ENCODE measurements at places on chromosomes 7 and 10. TPM values are rescaled to one million over a fixed set of nuclear protein-coding genes. Genes with fewer than 3 reads are reported as not detected.

SLC26A5 gene
- total RNA-seq: not detected

ANKRD1 gene
- total RNA-seq: 0.64 TPM

ARL4A gene
- total RNA-seq: 81.2 TPM

NT5C3A gene
- 44.1 TPM for total RNA-seq

IFT22 gene
- total RNA-seq: 7.1 TPM

ITPRID1 gene
- total RNA-seq: not detected

ZNF117 gene
- 12.8 TPM for total RNA-seq

GIMAP5 gene
- total RNA-seq: 103 TPM

POR gene
- total RNA-seq: 52.5 TPM

- DNase-seq: peak; percentile 96
Measured at GRCh38 chr7:47520406-47520805, 61.5 kb downstream of the TNS3 start.

- no peak for DNase-seq
Measured at GRCh38 chr7:46738796-46739195, 817.7 kb upstream of the IGFBP3 start.

DNA sequence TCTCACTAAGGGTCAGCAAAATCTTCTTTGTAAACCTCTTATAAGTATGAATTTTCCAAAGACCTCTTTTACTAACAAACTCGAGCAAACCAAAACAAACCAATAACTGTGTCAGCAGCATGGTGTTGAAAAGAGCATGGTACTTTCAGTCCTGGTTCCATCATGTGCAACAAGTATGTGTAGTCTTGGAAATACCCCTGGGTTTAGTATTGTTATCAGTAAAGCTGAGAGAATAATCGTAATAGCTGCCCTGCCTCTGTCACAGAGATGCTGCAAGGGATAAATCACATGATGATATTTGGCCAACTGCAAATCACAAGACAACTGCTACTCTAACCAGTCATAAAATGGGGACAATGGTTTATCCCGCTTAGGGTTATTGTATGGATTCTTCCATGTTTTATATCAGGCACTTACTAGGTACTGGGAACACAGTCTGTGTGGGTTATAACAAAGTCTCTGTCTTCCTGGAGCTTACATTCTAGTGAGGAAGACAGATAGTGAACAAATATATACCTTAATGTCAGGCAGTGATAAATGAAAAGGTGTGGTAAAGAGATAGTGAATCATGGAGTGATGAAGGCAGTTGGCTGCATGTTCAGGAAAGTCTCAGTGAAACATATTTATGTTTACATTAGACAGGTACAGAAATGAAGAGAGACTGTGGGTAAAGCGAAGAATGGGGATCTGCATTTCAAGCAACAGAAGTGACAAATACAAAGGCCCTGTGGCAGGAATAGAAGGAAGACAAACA is 60.5 kb upstream of the C10orf90 start:
- DNase-seq: no peak

- no peak for DNase-seq
Measured at GRCh38 chr7:157152391-157152937, 13.7 kb downstream of the UBE3C start.

DNA sequence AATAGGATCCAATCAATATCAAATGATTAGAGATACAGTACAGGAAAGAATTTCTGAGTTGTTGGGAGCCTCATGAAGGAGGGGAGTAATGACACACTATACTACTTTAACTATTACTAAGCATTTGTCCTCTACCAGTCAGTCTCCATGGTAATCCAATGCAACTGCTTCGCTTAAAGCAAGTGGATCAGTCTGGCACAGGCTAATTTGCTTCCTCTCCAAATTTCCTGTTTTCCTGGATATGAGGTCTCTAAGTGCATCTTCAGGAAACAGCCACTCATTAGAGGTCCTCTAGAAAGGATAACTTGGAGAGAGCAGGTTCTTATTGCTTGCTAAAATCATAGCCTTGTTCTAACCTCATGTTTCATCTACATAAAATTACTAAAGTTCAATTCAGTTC is 8.4 kb upstream of the SEPTIN7 start:
- no peak for DNase-seq

- DNase-seq: no peak
Measured at GRCh38 chr10:93113042-93113441, 39.3 kb downstream of the CYP26A1 start.

GRCh38 chr10:52464368-52465124 is 150.5 kb downstream of the DKK1 start:
- no peak for DNase-seq

GRCh38 chr10:47402641-47403301 is 18.7 kb upstream of the ZNF488 start:
- DNase-seq: peak; percentile 51

DNA sequence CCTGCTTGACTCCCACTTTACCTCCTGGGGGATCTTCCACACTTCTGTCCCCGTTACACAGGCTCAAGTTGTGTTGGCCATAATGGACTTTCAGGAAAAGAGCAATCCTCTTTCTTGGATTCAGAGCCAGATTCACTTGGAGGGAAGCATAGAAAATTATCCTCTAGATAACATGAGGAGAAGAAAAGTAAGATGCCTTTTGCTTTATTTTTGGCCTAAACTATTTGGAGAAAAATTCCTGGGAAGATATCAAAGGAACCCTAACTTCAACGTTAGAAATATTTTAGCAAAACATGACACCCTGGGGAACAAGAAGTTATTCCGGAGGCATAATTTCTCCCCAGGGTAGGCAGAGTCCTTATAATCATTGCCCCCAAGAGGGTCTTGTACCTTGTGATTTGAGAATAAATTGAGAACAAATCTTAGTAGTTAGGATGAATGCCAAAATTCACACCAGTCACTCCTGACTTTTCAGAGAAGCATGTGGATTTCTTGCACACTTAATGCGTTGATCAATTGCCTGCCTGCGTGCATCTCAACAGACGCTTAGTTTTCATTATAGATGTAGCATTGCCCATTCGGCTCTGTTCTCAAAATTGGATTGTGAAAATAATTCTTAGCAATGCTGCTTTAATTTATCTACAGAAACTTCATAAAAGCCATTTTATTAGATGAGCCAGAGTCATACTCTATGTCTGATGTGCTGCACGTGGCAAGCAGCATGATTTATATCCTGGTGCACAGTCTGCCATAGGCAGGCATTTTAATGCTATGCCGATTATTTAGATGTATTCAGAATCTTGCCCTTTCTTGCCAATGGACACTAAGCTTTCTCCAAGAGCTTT is 224.4 kb downstream of the C7orf25 start:
- DNase-seq: no peak

DNA sequence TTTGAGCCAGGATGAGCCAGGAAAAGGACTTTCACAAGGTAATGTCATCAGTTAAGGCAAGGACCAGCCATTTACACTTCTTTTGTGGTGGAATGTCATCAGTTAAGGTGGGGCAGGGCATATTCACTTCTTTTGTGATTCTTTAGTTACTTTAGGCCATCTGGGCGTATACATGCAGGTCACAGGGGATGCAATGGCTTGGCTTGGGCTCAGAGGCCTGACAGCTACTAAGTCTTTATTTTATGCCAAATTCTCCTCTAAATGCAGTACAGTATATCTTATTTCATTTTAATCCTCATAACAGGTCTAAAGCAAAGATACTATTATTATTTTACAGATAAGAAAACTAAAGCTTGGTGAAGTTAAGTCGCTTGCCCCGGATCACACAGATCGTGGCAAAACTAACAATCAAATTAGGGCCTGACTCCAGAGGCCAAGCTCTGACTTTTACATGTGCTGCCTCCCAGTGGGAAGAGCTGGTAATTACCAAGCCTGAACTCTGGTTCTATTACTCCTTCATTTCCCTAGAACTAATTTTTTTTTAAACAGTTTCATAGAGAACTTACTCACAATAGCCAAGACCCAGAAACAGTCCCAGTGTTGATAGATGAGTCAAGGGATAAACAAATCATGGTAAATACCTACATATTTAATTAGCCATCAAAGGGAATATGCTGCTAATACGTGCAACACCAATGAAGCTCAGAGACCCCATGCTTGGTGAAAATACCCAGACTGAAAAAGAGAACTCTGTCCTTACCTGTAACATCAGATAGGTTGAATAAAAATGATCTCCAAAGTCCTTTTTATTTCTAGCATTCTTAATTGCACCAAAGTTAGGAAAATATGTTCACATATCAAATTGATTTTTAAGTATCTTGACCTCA is 35.4 kb downstream of the C7orf25 start:
- peak; percentile 67 for DNase-seq

DNA sequence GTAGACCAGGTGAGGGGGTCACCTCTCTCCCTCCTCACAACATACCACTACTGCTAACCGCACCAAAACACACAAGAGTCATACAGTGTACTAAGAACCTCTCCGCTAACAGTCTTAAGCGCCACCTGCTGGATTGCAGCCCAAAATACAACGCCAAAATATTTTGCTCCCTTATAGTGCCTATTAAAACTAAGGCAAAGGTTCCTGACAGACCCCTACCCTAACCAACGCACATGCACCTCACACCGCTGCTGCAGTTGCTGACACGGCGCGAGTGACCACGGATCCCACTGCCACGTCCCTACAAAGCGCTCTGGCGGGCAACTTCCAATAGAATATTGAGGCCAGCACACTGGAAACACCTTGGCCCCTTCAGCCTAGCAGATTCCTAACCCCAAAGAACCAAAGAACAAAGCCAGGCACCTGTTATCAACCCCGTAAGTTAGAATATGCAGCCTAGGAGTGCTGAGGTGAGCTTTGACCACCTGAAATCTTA is 563.6 kb upstream of the SEMA3D start:
- no peak for DNase-seq

GRCh38 chr7:140333686-140334085 is 64.6 kb downstream of the SLC37A3 start:
- DNase-seq: no peak

- DNase-seq: no peak
Measured at GRCh38 chr7:150685219-150686029, at the start of gene GIMAP2. Gene GIMAP2, plus strand, starts transcription at chr7:150685706. Its CDS starts 1,354 bp downstream, at chr7:150687060.

- no peak for DNase-seq
Measured at GRCh38 chr7:115356999-115357702, 435.3 kb downstream of the MDFIC start.

DNA sequence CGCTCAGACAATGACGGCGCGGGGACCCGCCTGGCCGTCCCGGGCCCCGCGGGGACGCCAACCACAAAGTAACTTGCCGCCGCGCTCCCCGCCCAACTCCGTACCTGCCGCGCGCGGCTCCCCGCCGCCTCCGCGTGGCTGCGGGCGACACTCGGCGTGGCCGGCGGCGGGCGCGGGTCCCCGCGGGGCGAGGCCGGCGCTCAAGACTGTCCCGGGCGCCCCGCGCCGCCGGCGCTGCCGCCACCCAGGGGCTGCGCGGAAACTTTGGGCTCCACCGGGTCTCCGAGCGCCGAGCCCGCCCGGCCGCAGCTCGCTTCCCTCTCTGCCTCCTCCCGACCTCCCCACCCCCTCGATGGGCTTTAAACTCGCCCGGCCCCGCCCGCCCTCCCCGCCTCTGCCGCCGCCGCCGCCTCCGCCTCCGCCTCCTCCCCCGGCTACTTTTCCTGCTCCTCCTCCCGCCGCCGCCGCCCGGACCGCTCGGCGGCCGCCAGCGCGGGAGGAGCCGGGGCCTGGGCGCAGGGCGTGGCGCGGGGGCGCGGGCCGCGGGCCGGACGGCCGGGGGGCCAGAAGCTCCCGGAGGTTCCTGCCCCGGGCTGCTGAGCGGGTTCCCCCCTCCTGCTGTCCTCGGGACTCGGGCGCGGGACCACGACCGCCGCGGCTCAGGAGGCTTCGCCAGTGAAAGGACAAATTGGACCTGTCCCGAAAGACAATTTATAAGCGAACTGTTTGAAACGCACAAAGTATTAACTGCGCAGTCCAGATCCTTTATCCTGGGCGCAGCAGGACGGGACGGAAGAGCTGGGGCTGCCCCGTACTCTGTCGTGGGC is 10.6 kb upstream of the GRB10 start:
- peak; percentile 67 for DNase-seq

GRCh38 chr10:126939706-126940105 is 34.5 kb downstream of the DOCK1 start:
- DNase-seq: no peak

DNA sequence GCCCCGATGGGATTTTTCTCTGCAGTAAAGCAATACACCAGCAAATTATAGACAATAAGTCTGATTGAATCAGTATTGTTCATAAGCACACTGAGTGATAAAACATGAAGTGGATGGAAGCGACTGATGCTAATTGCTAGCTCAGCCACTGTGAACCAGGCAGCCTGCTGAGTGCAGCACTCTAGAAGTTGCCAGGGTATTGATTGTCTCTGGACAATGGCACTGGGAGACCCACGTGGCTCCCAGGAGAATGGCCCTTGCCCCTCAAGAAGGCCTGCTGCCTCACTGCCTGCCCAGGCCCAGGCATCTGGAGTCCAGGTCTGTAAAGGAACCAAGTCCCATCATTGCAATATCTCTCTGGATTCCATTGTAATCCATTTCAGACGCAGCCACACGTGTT is 80.4 kb upstream of the TCERG1L start:
- DNase-seq: no peak
